A549 treated with GW870086 at 1 μM for 4 hours (cell line): ENCODE measurements at places on chromosomes 6 and 20. TPM values are rescaled to one million over a fixed set of nuclear protein-coding genes. Genes with fewer than 3 reads are reported as not detected.

Gene EMILIN3
- total RNA-seq, result 0.34 to 0.49 TPM (median 0.39 TPM) in 5 replicates

Gene LRRC73
- total RNA-seq, result 0.88 to 1.2 TPM (median 1.2 TPM) in 5 replicates

Gene VSX1
- 0.43 to 1.1 TPM (median 0.61 TPM) in 5 replicates for total RNA-seq

Gene PSMA7
- total RNA-seq, result 517 to 577 TPM (median 558 TPM) in 5 replicates
